ENCODE measurements at places on chromosomes 2 and 18.

DNA sequence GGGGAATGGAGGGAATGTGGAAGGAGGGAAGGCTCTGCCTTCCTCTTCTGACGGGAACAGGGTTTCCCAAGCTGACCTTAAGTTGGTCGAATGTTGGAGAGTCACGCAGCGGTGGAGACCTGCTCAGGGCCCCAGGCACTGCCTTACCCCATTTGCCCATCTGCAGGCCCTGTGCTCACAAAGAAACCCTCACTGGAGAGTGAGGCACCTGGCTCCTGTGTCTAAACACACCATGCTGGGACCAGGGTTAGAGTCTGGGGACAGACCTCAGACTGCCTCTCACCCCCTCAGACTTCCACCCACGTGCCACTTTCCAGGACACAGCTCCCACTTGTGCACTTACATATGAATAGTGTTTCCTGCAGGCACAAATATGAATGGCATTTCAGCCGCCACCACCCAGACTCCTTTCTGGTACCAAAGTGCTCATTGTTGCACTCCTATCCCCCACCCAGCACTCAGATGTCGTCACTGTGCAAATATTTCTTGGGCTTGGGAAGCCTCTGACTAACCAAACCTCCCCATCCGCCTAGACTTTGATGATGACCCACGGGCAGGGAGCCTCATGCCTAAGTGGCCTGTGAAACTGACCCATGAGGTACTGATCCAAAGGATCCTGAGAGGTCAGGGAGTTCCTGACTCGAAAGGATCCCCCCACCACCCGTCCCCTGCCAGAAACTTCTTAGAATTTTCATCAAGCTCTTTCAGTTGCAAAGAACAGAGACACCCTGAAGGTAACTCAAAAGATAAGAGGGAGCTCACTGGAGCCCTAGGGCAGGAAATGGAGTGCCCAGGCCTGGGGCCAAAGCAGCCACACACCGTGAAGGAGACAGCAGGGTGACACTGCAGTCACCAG, 78.3 kb downstream of the STPG4 start:
- DNase-seq, result no peak

DNA sequence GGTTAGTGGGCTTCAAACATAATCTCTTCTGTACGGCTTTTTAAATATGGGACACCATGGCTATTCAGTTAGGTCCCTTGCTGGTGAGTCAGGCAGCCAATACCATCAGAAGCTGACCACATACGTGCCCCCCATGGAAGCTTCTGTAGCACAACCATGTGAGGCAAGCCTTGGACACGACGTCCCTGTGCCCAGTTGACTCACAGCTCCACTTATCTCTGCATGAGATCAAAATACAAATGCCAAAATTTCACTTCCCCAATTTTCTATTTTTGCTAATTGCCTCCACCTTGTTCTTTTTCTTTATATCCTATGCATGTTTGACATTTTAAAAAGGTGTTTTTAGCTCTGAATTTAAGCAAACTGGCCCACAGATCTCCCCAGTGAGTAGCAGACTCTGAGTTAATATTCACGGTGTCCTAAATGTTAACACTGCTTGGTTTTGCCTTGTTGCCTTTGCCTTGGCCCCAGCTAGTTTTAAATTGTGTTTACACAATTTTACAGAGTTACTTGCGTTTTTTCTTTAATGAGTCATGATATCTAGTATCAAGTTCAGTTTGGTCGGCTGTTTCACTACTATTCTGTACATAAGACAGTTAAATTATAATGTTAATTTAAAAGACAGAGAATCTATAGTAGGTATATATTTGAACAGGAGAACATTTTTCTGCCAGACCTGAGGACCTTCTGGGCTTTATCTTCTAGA, 77.5 kb downstream of the CDCA7 start:
- DNase-seq, result no peak

DNA sequence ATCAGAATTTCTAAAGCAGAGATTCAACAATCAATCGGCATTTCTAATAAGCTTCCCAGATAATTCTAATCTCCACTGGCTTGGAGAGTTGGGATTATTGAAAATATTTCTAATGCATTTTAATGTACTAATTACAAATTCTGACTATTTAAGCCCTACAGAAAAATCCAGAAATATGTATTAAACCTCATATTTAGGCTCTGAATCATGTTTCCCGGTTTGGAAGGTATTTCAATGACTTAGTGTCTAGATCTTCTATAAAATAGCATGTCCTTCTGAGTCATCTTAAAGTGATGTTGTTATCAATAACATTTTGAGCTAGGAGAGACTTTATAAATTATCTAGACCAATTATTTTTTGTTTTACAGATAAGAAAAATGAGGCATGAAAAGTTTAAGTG, 258.8 kb upstream of the NRXN1 start:
- no peak for DNase-seq

DNA sequence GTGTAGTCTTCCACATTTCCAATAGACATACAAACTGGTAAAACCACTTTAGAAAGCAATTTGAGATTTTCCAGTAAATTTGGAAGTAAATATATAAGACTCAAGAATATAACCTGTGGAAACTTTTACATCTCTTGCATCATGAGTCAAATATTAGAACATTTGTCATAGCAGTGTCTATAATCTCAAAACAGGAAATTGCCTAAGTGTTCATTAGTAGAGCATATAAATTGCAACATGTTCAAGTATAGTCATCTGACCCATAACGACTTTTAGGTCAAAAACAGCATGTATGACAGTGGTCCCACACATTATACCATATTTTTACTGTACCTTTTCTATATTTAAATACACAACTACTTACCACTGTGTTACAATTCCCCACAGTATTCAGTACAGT, 555.9 kb upstream of the VRK2 start:
- DNase-seq, result no peak

- DNase-seq, result no peak
Measured at GRCh38 chr2:208360259-208361076, 46.1 kb upstream of the PTH2R start.

DNA sequence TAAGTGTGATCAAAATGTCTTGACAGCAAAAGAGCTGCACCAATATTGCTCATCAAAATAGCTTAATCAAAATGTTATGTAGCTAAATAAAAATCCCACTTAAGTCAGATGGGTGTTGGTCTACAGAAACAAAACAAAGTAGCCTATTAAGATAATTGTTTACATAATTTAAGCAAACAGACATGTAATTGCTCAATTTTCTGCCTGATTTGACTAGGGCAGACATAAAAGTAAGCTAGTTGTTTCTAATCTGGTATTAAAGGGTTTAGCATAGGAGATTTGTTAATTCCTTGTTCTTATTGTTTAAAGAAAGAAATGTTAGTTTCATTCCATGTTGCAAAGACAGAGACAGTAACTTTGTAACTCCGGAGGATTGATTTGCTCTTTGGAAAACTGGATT, 11.5 kb upstream of the FEZ2 start:
- peak; percentile 29 for DNase-seq

GRCh38 chr2:9021563-9022211, 18.2 kb upstream of the MBOAT2 start:
- DNase-seq, result no peak

DNA sequence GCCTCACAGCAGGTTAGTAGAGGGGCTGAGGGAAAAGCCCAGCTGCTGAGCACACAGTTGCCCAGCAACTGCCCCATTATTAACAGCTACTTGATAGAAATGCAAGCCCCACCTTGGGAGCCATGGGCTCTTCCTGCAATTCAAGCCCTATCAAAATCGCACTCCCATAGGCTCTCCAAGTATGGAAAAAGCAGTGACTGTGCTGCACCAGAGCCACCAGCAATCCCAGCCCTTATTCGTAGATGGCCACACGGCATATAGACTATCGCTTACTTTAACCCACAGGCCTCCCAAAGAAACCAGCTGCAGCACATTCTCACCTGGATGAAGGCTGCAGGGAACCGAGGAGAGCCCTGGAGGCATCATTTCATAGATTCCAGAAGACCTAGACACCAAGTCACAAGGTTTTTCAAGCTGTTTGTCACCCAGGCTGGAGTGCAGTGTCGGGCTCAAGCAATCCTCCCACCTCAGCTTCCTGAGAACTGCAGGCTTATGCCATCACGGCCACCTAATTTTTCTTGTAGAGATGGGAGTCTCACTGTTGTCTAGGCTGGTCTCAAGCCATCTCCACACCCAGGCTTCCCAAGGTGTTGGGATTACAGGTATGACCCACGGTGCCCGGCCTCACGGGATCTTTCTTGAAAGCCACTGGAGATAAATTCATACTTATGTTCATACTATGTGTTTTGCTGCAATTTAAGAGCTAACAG, 11.3 kb downstream of the NCL start:
- DNase-seq, result no peak

DNA sequence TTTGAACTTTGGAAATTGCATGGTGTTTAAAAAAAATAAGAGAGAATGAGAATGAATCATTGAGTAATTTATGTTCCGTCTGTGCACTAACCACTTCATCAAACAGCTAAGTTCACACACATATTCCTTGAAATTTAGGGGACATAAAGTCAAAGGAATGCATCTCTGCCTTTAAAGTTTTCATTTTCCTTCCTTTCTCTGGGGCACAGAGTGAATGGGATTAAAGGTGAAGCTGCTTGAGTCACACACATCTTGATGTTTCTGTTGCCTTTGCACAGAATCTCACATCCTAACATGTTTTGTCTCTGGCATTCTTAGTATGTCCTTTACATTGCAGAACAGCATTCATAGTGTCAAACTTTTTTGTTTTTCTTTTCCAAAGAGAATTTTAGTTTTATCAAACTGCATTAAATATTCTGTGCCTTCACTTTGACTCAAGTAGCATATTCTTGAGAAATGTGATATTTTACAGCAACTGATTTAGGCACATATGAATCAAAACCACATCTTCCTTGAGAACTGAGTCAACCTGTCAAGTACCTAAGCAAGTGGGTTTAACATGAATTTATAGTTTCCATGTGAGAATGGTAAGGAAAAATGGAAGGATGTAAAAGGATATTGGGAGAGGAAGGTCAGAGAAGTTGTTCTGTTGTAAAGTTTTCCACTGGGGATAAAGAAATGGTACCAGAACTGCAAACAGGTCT, 169.1 kb upstream of the THUMPD2 start:
- no peak for DNase-seq

DNA sequence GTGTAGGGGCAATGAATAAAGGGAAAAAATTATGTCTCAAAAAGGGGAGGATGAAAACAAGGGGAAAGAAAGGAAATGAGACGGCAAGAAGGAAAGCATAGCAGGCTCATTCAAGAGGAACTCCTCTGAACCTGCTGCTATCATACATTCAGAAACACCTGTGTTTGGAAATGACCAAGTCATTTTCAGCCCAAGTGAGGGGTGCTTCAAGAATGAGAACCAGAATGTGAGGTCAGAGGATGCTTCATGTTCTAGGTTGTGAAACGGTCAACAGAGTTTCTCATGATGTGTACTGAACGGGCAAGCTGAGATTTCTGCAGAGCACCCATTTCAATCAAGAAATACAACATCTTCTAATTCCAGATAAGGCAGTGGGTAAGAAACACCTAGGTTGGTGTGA, 1367.2 kb upstream of the CELF4 start:
- DNase-seq, result no peak

GRCh38 chr2:37635504-37636380, 35.7 kb downstream of the CDC42EP3 start:
- no peak for DNase-seq

- no peak for DNase-seq
Measured at GRCh38 chr2:6454286-6454990, 411.3 kb downstream of the CMPK2 start.

GRCh38 chr2:3320910-3321605, 56.6 kb downstream of the EIPR1 start:
- no peak for DNase-seq

GRCh38 chr2:42317486-42317885, 43.5 kb downstream of the COX7A2L start:
- no peak for DNase-seq

DNA sequence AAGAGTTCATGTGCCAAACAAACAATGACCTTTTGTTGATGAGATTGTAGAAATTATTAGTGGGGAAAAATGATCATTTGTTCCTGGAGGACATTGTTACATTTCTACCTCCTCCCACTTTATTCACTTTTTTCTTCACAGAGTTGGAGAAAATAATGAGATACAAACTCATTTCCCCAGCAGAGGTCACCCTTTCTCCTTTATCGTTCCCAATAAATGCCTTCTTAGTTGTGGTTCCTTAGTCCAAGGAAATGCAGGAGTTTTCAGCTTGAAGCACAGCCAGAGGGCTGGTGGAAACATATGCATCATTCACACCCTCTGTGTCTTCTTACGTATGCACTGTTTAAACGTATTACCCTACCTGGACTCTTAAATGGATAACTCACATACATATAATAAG, 108.8 kb downstream of the SLC4A3 start:
- DNase-seq, result peak; percentile 61

- no peak for DNase-seq
Measured at GRCh38 chr2:68989035-68989434, 14.6 kb downstream of the GKN1 start.

DNA sequence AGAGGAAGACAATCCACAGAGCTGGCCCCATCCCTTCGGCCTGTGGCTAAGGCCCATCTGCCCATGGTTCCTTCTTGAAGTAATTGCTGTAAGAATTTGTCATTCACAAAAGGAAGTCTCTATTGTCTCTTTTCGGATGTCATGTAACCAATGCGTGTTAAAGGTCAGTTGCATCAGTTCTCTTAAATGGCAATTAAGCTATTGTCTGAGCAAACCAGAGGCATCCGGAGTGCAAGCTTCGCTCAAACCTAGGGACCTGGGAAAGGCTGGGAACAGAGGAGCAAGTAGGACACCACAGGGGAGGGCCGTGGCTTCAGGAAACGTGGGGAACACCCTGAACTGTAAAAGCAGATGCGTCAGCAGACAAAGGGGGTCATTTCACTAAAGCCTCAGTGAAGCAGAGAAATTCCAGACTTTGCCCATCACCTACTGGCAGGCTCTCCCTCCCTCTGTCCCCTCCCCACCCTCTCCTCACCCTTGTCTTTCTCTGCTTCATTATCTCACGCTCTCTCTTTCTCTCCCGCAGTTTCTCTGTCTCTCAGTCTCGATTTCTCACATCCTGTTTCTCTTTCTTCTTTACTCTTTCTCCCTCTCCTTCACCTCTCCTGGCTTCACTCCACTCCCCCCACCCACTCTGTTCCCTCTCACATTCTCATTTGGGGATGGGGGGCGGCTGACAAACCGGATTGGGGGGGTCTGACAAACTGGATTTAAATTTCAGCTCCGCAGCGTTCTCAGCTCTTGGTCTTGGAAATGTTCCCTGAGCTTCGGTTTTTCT, 204.6 kb upstream of the TNP1 start:
- DNase-seq, result no peak

- DNase-seq, result peak; percentile 24
Measured at GRCh38 chr2:18800240-18800971, 211.0 kb upstream of the NT5C1B start.
